ENCODE measurements at places on chromosomes 16 and 17.

- no peak for DNase-seq
These were observed 16.3 kb downstream of the NACA2 start for GRCh38 chr17:61574542-61575351.

DNA sequence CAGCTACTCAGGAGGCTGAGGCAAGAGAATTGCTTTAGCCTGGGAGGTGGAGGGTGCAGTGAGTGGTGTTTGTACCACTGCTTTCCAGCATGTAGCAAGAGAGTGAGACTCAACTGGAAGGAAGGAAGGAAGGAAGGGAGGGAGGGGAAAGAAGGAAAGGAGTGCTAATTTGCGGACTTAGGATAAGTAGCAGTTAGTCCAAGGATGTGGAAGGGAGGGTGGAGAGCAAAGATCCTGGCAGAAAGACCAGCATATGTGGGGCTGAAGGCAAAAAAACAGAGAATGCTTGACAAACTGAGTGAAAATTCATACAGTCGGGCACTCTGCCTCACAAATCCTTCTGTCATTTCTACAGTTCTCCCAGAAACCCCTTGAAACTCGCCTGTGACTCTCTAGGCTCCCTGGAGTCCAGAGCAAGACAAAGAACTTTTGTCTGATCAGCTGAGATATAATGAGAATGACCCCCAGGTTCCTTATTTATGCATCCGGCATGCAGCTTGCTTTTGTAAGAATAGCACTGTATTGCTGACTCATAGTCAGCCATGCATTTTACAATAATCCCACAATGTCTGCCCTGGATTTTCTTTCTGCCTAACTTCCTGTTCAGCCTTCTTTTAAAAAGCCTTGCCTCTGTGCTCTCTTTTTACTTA, 31.5 kb downstream of the CDK5RAP3 start:
- no peak for DNase-seq

DNA sequence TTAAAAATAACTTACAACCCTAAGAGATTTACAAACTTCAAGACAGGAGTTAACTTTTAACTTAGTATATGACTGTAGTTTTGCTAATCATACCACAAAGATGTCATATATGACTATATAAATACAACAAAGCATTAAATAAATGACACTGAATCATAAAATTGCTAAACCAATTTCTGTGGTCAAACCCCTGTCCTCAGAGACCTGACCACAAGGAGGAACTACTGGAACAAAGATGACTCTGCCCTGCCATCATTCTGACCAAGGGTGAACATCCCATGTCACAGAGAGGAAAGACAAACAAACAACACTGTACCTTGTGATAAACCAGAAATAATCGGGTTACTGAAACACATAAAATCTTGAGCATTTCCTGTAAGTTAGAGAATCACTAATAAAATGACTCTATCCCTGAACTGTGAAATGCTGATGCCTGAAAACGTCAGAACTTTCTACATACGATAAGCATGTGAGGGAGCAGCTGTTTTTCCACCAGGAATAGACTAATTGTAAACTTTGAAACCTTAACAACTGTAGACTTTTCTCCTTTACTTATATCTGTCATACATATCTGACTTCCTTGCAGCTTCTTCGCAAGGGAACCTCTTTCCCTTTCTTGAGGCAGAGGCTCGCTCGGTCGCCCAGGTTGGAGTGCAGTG, 47.9 kb downstream of the WDR59 start:
- no peak for DNase-seq

DNA sequence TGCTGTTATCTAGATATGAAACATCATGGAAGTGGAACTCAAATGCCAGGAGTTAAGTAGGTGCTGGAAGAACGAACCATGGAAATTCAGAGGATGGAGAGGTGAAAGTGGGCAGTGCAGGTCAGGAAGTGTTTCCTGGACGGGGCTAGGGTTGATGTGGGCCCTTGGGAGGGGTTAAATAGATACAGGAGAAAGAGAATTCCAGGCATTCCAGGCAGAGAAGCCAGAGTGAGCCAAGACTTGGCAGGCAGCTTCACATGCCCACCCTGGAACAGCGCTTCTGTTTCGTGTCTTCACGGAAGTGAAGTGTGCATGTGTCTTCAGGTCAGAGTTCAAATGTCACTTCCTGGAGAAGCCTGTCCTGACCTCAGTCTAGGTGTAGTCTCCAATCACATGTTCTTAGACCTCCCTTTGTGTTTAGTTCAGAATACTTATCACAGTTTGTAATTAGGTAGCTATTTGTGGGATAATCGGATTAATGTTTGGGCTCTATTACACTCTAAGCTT, 41.3 kb downstream of the GP2 start:
- DNase-seq, result no peak

DNA sequence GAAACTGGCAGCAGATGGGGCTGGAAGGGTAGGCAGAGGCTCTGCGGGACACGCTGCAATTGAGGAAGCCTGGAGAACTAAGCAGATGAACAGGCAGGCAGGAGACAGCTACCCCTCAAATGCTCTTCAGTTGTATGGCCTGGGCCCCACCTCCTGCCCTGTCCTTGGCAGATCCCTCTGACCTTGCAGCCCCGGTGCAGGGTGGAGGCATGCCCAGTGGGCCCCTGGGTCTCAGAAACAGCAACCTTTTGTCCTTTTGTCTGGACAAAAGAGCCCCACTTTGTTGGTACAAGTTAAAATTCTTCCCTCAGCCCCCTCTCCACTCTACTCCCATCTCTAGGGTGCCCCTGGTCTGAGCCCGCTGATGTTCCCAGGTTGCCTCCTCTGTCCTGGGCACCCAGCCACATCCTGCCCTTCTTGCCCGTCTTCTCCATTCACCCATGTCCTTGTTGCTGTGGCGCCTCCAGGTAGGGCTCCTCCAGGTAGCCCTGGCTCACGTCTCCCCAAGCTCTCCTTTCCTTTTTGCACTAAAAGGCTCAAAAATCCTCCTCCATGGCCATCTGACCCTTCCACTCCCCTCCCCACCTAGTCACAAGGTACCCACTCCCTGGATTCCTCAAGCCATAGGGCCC, 136.8 kb downstream of the CLEC16A start:
- DNase-seq, result no peak

- DNase-seq, result peak; percentile 75
These were observed 55.2 kb downstream of the ARSG start for GRCh38 chr17:68346448-68346847.

GRCh38 chr17:76353004-76353598, 615 bp downstream of the PRPSAP1 start:
- DNase-seq, result peak; percentile 29

DNA sequence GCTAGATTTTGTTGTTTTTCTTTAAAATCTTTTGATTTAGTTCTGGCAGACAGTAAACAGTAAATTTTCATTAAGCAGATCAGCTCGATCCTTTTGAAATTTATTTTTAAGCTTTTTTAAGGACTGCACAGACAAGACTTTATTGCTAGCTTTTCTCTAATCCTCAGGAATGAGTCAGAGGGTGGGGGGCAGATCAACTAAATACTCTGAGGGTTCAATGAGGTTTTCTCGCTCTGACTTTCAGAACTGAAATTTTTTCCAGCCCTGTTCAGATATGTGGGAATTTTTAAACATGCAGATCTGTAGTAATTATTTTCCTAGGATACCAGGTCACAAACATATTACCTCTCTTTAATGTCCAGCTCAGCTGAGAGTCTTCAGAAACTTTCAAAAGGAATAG, 977.2 kb downstream of the CDH11 start:
- no peak for DNase-seq

DNA sequence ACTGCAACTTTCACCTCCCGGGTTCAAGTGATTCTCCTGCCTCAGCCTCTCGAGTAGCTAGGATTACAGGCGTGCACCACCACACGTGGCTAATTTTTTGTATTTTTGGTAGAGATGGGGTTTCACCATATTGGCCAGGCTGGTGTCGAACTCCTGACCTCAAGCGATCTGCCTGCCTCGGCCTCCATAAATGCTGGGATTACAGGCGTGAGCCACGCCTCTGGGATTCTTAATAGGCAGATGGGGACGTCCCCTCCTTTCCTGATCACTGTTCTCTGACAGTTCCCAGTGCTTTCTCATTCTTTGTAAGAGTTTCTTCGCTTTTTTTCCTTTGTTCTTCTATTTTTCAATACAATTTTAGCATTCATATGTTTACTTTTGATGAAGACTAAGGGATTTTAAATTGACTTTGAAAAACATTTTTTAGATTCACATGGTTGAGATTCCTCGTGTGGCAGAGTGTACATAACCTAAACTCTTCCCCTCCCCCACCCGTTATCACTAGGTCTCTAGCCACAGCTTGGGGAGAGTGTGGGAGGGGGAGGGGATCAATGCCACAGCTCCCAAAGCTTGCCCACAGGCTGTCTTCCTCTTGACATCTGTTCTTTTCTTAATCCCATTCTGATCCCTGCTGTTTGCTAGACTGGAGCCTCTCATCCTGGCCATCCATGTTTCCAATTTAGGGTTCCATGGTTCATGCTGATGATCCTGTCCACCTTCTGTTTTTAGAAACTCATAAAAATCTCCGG, 11.0 kb downstream of the ADORA2B start:
- no peak for DNase-seq

GRCh38 chr17:44602390-44602789, 45.1 kb downstream of the FZD2 start:
- no peak for DNase-seq

GRCh38 chr17:71188811-71189492, 931.9 kb upstream of the SOX9 start:
- no peak for DNase-seq

- DNase-seq, result peak; percentile 13
These were observed 487 bp downstream of the RANBP10 start for GRCh38 chr16:67805718-67806427.

GRCh38 chr17:82444284-82444893, 6.2 kb downstream of the CYBC1 start:
- no peak for DNase-seq

GRCh38 chr16:57379579-57379978, 7.3 kb downstream of the CX3CL1 start:
- DNase-seq, result no peak

DNA sequence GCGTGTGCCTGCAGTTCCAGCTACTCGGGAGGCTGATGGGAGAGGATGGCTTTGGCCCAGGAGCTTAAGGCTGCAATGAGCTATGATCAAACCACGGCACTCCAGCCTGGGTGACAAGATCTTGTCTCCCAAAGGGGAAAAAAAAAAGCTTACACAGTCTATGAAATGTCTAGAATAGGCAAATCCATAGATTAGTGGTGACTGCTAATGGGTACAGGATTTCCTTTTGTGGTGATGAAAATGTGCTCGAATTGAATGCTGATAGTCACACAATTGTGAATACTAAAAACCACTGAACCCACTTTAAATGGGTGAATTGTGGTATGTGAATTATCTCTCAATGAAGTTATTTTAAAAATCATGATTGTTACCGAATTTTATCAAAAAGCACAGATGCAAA, 14.9 kb downstream of the USP7 start:
- DNase-seq, result no peak

DNA sequence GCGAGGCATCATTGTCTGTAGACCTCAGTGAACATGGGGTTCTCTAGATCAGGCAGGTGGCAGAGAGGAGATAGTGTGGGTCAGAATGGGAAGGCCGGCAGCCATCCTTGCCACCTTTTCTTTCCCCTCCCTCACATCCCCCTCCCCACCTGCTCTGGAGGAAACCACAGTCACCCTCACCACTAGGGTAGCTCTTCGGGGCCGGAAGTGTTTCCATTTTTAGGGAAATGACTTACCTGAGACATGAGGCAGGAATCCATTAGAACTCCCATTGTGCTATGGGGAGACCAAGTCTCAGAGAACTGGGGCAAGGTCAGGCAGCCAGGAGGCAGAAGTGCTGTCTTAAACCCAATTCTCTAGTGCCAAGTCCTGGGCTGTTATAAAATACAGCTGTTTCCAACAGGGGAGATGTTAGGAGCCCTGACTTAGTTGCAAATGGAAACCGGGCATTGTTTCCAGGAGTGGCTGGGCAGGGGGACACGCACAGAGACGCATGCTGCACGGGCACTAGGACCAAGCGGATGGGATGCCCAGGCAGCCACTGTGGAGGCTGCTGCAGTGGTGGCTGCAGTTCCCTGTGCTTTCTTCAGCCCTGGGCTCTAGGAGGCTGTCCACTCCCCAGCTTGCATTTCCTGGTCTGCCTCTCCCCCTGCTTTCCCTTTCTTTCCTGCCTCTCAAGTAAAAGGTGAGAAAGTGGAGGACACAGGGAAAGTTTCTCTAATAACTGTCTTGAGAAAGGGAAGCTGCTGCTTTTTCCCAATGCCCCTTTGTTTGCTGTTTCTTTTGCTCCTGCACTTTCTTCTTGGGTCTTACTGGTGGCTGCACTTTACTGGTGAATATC, 2.8 kb downstream of the HAS3 start:
- no peak for DNase-seq

GRCh38 chr16:68715471-68715870, 21.6 kb upstream of the CDH1 start:
- DNase-seq, result no peak

DNA sequence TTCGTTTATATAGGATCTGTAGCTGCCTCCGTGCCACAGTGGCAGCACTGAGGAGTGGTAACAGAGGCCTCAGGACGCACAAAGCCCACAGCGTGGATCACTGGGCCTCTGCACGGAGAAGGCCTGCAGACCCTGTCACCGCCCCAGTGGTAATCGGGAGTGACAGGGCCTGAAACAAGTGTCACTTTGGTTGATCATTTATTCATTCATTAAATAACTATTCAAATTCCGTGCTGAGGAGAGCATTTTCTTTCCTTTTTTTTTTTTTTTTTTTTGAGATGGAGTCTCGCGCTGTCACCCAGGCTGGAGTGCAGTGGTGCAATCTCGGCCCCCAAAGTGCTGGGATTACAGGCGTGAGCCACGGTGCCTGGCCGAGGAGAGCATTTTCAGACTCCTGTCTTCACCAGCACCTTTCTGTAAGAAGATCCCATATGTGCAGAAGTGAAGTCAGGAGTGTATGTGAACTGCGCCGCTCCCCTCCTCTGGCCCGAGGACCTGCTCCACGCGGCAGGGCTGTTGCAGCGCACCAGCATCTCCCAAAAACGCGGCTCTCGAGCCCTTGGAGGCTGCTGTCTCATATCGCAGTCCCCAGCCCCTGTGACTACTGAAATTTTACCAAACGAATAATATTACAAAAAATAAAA, 44.9 kb upstream of the TRAP1 start:
- no peak for DNase-seq

DNA sequence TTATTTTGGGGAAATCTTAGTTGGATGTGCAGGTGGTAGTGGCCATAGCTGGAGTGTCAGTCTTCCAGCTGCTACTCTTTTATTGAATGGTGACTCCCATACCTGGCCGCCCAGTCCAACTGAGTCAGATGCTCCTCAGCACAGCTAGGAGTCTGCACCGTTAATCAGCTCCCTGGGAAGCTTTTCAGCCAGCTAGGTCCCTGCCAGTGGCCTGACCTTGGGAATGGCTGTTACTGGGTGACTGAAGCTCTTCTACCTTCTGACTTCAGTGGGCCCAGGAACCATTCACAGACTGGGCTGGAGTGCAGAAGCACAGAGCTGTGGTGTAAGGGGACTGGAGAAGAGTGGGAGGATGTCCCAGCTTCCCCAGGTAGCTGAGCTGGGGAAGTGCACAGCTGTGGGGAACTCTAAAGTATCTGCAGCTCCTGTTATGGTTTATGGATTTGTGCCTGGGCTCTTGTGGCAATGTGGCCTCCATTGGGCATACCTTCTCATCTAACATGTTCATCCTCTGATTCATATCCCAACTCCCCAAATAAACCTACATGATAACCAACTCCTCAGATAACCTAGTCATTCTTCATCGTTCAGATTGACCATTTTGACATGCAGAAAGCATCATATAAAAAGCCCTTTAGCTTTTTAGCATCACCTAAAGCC, 14.0 kb downstream of the ALKBH5 start:
- DNase-seq, result no peak

Data from activated naive CD8-positive, alpha-beta T cell treated with anti-CD3 and anti-CD28 coated beads, Interleukin-2, amount 50 U/mL, for 24 hours (primary cell).